ENCODE measurements at places on chromosomes 2 and 18.

DNA sequence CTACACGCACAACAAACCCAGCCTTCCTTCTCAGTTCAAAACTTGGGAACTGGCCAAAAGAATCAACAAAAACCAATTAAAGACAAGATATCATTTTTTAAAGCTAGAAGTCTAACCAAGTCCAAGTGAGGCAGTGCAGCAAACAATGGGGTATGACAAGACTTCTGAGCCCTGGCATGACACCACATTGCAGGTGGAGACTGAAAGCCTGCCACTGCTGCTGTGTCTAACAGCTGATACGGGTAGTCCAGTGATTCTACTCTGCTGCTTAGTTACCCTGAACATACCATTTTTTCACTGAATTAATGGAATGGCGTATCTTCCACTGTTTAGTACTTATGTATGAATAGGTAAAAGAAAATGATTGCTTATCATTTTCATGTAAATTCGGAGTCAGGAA lies 47.4 kb upstream of the KIDINS220 start:
- DNase-seq: no peak

DNA sequence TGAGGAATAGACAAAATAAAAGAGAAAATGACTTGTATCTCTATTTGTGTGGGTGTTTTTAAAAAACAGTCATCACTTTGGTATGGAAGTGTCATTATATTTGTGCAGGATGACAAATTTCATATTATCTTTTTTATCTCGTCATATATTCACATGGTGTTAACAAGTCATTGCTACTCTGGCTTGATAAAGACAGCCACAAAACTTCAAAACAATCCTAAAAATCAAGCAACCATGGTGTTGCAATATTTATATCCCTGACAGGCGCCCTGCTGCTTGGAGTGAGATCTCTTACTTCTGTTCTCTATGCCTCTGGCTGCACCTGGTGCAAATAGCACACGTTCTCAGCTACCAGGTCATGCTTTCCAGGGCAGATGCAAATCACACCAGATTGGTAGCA lies 278.0 kb upstream of the EPHA4 start:
- no peak for DNase-seq

DNA sequence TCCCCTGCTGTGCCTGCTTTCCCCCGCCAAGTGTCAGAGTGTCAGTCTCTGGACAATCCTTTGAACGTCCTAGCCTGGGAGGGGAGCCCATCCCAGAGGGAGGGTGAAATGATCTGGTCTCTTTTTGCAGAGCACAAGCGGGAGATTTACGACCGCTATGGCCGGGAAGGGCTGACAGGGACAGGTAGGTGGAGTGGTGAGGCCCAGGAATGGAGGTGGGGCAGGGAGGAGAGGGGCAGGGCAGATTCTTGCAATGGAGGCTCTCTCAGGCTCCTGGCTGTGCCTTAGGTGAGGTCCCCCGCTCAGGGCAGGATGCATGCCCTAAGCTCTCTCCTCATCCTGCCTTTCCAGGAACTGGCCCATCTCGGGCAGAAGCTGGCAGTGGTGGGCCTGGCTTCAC lies 2.4 kb downstream of the DNAJB2 start:
- no peak for DNase-seq

DNA sequence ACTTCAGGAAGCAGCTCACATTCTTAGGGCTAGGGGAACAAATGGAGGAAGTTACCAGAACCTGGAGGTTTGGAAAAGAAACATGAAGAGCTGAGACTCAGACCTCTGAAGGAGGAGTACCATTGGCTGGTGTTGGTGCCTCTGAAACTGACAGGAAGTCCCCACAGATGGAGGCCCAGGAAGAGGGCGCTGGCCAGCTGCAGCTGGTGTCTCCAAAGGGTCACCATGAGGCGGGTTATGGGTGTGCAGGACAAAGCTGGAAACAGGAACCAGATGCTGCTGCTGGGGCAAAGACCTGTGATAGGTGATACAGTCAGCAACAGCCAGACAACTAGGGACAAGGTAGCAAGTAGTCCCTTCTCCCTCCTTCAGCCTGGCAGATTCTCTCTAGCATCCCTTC lies 136.5 kb upstream of the SERPINE2 start:
- DNase-seq: peak; percentile 21

- DNase-seq: no peak
Measured at GRCh38 chr18:35572644-35573043, 8.9 kb upstream of the GALNT1 start.

- no peak for DNase-seq
Measured at GRCh38 chr2:7950035-7950612, 731.7 kb upstream of the ID2 start.

GRCh38 chr2:124975224-124975623 lies 950.1 kb downstream of the CNTNAP5 start:
- DNase-seq: no peak

DNA sequence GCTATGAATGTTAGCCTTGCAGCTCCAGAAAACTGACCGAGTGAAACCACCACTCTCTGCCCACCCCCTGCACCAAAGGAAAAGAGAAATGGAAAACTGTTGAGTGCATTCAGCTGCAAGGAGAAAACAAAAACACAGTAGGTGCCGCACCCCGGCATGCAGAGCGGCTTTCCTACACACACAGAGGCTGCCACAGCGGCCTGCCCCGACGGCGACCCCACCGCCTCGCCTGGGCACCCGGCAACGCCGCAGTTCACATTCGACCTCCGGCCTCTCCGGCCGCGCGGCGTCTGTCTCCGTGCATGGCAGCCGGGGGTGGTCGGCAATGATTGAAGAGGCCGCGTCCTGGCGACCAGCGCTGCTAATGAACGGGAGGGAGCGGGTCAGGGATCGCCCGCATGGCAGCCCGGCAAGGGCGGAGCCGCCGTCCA lies 417.1 kb upstream of the SALL3 start:
- no peak for DNase-seq

- no peak for DNase-seq
Measured at GRCh38 chr2:38763228-38763627, 12.1 kb upstream of the SRSF7 start.

- DNase-seq: peak; percentile 5
Measured at GRCh38 chr2:160022162-160022561, 40.3 kb downstream of the PLA2R1 start.

GRCh38 chr2:231260442-231261208 lies 62.2 kb downstream of the ARMC9 start:
- DNase-seq: no peak

- no peak for DNase-seq
Measured at GRCh38 chr2:48120112-48120511, 213.8 kb upstream of the FBXO11 start.

- no peak for DNase-seq
Measured at GRCh38 chr2:20631617-20632307, 19.1 kb downstream of the HS1BP3 start.

- peak; percentile 68 for DNase-seq
Measured at GRCh38 chr18:76821875-76822505, 367 bp upstream of the ZNF236 start.

- no peak for DNase-seq
Measured at GRCh38 chr2:70679259-70679658, 88.7 kb downstream of the ADD2 start.

DNA sequence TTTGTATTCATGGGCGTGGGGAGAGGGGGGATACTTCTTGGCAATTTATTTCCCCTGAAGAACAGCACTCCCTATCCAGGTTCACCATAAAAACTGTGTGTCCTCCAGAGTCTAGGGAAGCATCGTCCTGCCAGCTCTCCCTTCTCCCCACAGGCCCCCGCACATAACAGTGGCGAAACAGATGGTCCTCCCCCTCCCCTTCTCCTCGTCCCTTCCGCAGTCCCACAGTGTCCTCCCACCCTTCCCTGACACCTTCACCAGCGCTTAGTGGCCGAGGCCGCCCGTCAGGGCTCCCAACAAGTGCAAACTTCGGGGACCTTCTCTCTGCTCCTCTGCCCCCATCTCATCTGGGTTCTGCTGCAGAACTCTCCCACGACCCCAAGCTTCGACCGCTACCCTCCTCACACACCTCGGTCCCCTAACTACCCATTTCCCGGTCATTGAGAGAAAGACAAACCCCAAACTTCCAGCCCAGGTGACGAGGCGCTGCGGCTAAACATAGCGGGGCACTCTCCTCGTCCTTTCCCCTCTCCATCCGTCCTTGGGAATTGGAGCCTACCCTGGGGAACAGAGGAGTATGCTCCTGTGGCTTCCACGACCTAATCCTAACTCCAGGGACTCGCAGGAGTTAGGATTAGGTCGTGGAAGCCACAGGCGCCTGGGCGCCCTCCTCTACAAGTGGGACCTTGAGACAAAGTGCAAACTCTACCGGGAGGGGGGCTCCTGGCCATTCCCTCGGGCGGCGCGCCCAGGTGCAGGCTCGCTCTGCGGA lies 971 bp downstream of the ZNF385B start:
- DNase-seq: no peak

GRCh38 chr18:28690836-28691495 lies 514.0 kb upstream of the CDH2 start:
- no peak for DNase-seq

GRCh38 chr18:56148373-56148772 lies 490.0 kb downstream of the TXNL1 start:
- DNase-seq: peak; percentile 41

- no peak for DNase-seq
Measured at GRCh38 chr2:43179942-43180341, 46.5 kb downstream of the ZFP36L2 start.

DNA sequence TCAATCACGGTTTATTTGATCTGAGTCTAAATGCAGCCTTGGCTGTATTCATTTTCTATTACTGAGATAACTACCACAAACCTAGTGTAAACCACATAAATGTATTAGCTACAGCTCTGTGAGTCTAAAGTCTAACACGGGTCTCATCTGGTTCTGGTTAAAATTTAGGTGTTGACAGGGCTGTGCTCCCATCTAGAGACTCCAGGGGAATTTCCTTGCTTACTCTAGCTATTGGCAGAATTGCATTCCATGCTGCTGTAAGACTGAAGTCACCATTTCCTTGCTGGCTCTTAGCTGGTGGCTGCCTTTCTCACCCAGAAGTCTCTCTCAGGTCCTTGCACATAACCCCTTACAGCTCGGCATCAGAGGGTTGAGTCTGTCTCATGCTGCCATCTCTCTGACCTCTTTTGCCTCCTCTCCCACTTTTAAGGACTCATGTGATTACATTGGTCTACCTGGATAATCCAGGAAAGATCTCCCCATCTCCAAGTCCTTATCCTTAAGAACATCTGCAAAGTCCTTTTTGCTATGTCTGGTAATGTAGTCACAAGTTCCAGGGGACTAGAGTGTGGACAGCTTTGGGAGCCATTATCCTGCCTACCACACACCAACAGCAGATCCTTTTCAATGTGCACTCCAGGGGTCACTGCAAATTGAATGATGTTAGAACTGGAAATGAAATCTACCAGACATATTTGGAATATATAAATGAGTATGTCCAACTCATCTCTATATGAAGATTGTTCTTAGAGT lies 207.0 kb upstream of the AGAP1 start:
- DNase-seq: no peak

DNA sequence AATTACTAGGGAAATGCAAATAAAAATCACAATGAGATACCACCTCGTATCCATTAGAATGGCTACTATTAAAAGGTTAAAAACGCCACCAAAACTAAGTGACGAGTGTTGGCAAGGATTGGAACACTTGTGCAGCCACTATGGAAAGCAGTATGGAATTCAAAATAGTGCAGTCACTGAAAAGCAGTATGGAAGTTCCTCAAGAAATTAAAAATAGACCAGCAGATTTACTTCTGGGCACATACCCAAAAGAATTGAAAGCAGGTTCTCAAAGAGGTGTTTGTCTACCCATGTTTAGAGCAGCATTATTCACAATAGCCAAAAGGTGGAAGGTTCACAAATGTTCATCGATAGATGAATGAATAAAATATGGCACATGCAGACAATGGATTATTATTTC lies 149.7 kb upstream of the STON1 start:
- DNase-seq: no peak

DNA sequence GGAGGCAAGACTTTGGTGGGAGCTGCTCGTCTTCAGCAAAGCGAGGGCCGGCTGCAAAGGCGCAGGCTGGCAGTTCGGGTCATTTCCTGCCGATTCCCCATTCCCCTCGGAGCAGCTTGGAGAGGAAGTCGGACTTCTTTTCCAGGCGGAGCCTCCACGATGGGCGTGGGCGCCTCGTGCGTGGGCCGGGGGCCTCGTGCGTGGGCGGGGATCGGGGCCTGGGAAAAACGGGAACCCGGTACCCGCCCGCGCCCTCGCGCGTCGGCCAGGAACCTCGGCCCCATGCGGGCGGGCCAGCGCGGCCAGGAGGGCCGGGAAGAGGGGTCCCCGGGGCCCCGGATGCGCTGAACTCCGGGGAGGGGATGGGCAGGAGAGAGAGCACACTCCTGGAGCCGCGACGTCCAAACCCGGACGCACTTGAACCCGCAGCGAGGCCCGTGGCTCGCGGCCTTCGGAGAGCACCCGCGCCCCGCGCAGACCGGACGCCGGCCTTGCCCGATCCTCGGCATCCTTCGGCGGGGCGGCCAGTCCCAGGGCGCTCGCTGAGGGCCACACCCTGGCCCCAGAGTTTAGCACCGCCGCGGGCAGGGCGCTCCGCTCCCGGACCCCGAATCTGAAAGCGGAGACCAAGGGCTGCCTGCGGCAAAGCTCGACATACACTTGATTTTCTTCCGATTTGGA lies 368.4 kb downstream of the MTX2 start:
- no peak for DNase-seq

- DNase-seq: peak; percentile 9
Measured at GRCh38 chr2:135798762-135799161, 38.2 kb downstream of the LCT start.

- DNase-seq: no peak
Measured at GRCh38 chr2:62309465-62310091, 113.7 kb downstream of the B3GNT2 start.

GRCh38 chr2:45895241-45895861 lies 243.9 kb downstream of the PRKCE start:
- DNase-seq: no peak

- DNase-seq: no peak
Measured at GRCh38 chr18:49227441-49228165, 232.8 kb downstream of the DYM start.

- DNase-seq: no peak
Measured at GRCh38 chr2:175847128-175847527, 154.9 kb downstream of the LNPK start.

- no peak for DNase-seq
Measured at GRCh38 chr2:195626507-195626906, 30.5 kb upstream of the SLC39A10 start.

- DNase-seq: no peak
Measured at GRCh38 chr2:25905126-25905525, 26.8 kb upstream of the ASXL2 start.

DNA sequence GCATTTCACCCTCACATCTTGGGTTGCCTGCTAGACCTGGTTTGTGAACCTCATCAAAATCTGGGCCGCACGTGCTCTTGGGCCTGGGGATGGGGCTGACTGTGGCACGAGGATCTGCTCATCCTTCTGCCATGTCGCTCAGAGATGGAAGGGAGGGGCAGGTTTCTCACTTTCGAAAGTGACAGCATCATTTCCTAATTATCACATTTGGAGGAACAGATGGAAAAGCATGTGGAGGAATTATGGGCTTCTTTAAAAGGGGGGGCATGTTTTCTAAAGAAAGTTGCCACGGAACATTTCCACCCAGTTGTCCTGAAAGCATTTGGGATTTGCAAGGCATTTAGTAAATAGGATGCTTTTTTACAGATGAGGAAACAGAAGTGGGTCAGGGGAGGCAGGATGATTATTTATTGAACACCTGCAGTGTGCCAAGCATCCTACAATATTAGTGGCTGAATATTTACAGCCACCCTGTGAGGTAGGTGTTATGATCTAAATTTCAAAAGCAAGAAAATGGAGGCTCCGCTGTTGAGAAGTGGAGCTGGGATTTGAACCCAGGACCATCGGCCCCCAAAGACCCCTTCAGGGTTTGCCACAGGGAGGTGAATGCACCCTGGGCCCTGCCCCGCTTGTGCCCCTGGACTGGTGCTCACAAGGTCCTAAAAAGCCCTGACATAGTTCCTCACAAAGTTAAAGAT lies 104.2 kb upstream of the MYCN start:
- DNase-seq: no peak

- no peak for DNase-seq
Measured at GRCh38 chr2:20992201-20992711, 51.6 kb downstream of the APOB start.

All from OCI-M1 (cell line).